ENCODE measurements at places on chromosomes 11 and 22.
A peak's percentile ranks its signal among the peaks of the same experiment; 100 is the strongest.

DNA sequence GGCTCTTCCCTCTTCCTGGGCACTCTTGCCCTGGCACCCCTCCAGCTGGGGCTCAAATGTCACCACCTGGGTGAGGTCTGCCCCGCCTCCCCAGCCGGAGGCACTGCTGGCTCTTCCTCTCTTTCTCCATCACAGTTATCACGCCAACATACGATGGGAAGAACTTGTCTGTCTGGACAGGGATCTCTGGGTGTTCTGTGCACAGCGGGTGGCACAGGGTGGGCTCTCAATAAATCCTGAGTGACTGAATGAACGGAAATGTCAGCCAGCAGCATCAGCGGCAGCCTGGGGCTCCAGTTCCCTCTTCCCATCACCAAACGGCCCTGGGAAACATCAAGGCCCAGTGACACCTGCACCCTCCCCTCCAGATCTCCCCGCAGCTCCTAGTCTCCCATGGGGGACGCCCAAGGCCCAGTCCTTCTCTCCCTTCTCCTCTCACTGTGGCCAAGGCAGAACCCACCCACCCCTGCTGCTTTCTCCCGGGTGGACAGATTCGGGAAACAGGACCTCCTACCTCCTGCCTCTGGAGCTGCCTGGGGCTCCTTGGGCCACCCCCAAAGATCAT lies 440 bp upstream of the SLC25A45 start:
- no peak for DNase-seq

DNA sequence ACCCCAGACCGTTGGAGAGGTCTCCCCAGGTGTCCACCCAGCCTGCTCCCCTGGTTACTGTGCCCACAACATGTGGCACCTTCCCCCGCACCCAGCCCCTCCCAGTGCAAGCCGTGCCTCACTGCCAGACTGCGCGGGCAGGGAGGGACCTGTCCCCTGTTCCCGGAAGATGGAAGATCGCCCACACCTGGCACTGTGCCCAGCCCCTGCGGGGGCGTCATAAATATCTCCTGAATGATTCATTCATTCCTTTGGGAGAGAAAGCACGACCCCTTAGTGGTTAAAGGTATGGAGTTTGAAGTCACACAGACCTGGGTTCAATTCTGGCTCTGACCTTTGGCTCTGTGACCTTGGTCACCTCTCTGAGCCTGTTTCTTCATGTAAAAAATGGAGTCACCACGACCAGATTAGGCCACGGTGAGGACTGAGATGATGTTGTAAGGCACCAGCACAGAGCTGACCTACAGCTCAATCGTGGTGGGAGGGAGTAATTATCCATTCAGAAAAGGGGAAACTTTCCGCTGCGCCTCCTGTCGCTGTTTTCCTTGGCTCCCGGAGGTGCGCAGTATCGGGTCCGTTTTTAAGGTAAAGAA lies 497 bp upstream of the SYT12 start:
- peak; percentile 41 for DNase-seq

DNA sequence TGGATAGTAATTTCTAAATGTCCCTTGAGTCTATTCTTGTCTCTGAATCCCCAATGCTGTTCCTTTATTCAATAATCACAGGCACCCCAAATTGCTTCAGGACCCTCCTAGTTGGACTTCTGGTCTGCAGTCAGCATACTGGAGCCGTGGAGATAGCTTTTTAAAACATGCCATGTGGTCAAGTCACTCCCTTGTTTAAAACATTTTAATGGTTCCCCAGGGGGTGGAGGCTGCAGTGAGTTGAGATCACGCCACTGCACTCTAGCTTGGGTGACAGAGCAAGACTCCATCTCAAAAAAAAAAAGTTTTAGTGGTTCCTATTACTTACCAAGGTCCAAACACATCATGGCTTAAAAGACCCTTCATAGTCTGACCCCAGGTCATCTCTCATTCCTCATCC lies 220.3 kb downstream of the ADAMTS15 start:
- DNase-seq: no peak

DNA sequence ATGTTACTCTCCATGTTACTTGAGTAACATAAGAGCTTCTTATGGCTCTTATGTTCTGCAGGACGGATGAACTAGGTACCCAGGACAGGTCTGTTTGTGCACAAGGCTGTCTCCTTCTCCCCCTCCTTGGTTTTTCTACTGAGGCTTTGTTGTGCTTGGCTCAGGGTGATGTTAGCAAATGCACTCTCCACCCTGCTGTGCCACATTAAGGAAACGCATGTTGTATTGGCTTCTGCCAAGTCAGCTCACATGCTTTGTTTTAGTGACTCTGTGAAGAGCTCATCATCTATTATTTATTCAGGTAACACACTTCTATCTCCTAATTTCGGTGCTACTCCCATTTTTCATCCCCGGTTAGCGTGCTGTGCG lies 108.3 kb downstream of the PTPRJ start:
- peak; percentile 81 for DNase-seq

- DNase-seq: no peak
Observed at GRCh38 chr11:85869781-85870180, 14.6 kb downstream of the CCDC83 start.

- DNase-seq: no peak
Observed at GRCh38 chr11:32786811-32787210, 7.7 kb downstream of the CCDC73 start.

DNA sequence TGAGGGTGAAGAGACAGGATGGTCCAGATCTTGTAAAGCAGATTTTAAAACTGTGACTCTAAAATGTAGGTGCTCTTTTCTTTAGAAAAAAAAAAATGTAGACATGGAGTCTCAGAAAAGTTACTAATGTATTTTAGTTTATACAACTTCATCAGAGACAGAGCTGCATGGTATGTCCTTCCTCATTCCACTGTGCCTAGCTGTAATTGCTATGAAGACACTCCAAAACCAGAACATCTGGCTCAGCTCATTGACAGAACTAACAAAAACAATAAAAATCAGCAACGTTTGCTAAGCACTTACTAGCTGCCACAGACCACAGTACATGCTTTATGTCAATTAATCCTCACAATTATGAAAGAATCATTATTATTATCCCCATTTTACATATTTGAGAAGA lies 160.7 kb downstream of the BARX2 start:
- no peak for DNase-seq

DNA sequence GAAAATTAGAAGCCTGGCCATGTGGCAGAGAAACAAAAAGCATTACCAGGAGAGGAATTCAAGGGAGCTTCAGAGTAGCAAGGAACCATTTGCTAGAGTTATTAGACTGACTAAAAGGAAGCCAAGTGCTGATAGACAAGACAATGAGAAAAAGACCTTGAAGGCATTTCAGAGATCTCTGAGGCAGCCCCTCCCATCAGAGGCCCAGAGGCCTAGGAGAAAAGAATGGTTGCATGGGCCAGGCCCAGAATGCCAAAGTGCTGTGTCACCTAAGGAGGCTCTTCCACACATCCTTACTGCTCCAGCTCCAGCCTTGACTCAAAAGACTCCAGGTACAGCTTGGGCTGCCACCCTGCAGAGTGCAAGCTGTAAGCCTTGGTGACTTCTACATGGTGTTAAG lies 61.8 kb upstream of the POU2AF2 start:
- DNase-seq: no peak

DNA sequence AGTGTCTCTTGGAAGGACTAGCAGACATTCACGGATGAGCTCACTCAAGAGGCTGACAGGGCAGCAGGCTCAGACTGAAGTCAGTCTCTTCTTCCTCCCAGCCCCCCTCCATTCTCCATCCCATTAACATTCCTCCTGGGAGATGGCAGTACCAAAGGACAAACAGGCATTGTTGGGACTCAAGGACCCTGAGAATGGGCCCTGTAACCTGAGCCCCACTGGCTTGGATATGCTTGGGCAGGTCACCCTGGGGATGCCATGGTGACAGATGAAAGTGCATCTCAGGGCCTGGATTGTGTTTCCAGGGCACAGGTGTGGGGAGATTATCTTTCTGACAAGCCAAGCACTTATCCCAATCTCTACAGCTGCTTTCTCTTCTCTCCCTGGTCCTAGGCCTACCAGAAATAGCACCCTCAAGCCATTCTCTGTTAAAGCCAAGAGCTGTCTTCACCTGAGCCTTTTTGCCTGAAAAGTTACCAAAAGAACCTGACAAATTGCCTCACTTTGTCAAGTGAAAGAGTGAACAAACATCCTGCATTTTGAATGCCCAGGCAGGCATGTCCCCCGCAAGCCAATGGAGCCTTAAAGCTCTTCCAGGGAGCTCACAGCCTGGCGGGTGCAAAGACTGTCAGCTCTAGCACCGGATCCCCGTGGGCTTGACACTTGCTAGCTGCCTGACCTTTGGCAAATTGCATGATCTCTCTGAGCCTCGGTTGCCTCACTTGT lies 366.0 kb upstream of the NARS2 start:
- no peak for DNase-seq

GRCh38 chr11:898540-899190 lies 11.9 kb downstream of the CHID1 start:
- DNase-seq: no peak

GRCh38 chr11:115911613-115912346 lies 407.6 kb upstream of the CADM1 start:
- DNase-seq: no peak

DNA sequence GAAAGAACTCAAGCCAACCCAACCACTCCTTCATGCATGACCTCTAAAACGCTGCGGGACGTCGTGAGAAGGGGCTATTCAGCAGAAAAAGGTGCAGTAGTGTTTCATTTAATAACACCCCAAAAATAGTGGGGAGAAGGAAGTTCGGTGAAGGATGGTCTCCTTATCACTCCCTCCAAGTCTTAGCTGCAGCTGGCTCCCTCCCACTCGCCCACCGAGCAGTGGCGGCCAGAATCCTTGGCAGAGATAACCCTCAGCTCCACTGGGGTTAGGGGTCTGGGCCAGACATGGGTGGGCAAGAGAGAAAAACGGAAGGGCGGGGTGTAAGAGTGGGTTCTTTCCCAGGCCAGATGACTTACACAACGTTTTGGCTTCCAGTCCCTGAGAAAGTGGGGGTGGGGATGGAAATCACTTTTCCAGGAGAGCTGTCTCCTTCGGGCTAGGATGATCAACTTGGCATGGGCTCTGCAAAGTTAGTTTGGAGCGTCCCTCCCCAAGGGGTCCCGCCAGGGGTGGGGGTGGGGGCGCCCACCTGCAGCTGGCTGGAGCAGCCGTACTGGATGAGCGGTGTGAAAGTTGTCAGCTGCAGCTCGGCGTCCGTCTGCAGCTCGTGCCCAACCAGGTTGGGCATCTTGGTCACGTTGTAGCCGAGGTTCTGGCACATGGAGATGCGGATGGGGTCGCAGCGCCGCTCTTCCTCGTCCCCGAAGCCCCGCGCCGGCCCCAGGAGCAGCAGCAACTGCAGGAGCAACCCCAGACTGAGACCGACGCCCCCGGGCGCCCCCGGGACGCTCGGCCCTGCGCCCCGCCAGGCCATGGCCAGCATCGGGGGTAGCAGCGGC lies 705 bp downstream of the FZD4 start:
- no peak for DNase-seq

DNA sequence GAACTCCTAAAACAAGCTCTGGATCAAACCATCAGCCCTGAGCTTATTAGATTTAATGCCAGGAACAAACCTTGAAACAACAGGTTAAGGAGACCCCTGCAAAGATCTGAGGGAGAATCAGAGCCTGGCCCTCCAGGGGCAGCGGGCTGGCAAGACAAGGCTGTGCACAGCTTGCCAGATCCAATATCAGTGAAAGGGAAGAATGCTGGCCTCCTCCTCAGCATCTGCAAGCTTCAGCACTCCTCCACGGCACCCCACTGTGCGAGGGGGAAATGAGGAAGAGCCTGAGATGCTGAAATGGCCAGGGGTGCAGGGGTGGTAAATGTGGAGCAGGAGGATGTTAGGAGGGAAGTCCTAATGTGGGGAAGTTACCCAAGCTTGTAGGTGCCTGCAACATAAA lies 167.0 kb downstream of the TENM4 start:
- no peak for DNase-seq

DNA sequence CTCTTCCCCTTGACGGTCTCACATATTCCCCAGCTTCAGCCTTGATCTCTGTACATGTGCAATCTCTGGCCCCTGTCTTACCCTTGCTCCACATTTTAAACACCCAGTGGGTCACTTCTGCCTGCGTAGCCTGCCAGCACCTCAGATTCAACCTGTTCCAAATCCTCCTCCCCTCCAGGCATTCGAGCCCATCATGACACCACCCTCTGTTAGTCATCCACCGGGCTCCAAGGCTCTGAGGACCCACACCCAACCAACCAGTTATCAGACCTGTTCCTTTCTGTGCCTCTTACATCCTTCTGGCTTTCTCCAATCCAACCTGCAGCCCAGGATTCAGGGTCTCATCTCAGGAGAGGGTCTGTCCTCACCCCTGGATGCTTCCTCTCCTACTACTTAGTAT lies 119.8 kb upstream of the TBCEL start:
- DNase-seq: no peak

GRCh38 chr11:67419325-67420049 lies 4.0 kb downstream of the CARNS1 start:
- DNase-seq: no peak

GRCh38 chr11:60946601-60947264 lies 5.2 kb downstream of the SLC15A3 start:
- no peak for DNase-seq
